ENCODE measurements at places on chromosomes 4 and X.

GRCh38 chr4:43993196-43993902, 455.3 kb downstream of the KCTD8 start:
- no peak for DNase-seq

- DNase-seq, result no peak
These were observed 107.0 kb upstream of the AR start for GRCh38 chrX:67436867-67437266.

DNA sequence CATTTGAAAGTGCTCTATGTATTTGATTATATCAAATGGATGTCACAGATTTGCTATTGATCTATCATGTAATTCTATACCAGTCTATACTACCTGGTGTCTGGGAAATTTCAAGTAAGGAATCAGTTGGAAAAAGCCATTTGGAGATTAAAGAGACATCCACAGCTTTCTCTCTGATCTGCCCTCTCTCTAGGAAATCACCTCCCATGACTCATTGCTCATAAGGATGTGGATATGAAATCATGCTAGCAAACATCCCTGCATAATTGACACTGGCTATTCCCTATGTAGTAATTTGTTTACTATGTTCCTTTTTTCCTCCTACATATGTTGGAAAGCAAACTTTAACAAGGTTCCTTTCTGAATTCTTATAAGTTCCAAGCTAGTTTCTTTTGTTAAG, 94.3 kb downstream of the TEX13A start:
- no peak for DNase-seq

GRCh38 chr4:121212806-121213205, 48.7 kb upstream of the TNIP3 start:
- no peak for DNase-seq

DNA sequence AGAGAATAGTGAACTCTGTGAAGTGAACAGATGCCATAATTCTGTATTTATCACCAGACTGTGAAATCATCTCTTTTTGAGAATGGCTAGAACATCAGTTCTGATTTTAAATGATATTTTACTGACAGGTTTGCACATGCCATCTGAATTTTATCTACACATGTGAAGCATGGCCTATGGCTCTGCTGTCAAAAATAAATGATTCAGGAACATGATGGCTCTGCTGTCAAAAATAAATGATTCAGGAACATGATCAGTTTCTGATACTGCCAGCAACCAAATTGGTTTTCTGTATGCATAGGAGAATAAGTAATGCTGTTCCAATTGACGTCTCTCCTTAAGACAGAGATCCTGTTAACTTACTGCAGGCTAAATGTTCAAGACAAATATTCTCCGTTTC, 70.6 kb upstream of the TLL1 start:
- no peak for DNase-seq

GRCh38 chr4:136985683-136986082, 546.6 kb downstream of the PCDH18 start:
- DNase-seq, result no peak
